ENCODE measurements at places on chromosomes 4 and X.

DNA sequence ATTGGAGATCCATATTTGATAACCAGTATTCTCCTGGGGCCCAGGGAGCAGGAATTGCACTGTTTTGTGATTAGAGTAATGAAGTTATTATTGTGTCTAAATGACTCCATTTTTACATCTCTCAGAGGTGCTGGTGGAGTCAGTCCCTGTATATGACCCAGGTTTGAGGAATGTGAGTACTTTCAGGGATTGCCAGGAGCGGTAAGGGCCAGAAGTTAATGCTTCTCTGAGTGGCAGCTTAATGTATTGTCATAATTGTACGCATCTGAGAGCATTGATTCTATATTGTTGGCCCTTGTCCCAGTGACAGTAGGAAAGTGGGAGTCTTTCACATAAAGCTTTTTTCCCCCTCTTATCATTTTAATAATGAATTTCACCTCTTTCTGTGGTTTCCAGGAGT, 146.2 kb downstream of the GATB start:
- no peak for DNase-seq

DNA sequence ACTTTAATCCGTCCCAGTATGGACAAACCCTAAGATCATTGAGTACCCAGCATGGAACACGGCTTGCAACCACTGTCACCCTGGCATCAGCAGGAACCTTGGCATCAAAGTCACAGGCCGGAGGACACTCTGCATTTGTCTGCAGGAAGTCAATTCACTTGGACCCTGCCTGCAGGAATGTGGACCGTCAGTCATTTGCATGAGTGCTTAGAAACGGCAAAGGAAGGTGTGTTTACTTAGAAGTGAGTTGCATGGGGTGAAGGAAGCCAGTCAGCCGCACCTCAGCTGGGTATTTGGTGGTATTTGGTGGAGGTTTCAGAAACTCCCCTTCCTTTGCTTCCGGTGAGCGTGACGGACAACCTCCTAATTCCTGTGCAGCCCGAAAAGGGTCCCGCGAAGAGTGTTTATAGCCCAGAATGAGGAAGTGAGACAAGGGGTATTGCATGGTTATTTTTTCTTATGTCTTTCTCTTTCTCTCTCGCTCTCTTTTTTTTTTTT, 15.5 kb downstream of the P2RY8 start:
- DNase-seq: peak; percentile 67

DNA sequence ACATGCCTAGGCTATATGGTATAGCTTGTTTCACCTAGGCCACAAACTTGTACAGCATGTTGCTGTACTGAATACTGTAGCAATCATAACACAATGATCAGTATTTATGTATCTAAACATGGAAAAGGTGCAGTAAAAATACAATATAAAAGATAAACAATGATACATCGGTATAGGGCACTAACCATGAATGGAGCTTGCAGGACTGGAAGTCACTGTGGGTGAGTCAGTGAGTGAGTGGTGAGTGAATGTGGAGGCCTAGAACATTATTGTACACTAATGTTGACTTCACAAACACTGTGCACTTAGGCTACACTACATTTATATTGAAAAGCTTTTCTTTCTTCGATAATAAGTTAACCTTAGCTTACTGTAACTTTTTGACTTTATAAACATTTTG, 45.6 kb upstream of the ANK2 start:
- DNase-seq: no peak

GRCh38 chrX:134513091-134513490, 53.1 kb downstream of the HPRT1 start:
- no peak for DNase-seq

DNA sequence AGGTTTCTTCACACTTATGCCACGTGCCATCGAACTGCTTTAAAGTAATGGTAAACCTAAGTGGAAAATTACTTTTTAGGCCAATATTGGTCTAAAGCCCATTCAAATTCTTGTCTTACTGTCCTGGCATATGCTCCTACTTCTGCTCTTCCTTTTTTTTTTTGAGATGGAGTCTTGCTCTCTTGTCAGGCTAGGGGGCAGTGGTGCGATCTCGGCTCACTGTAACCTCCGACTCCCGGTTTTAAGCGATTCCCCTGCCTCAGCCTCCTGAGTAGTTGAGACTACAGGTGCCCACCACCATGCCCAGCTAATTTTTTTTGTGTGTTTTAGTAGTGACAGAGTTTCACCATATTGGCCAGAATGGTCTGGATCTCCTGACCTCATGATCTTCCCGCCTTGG, 129.0 kb upstream of the TECRL start:
- no peak for DNase-seq

DNA sequence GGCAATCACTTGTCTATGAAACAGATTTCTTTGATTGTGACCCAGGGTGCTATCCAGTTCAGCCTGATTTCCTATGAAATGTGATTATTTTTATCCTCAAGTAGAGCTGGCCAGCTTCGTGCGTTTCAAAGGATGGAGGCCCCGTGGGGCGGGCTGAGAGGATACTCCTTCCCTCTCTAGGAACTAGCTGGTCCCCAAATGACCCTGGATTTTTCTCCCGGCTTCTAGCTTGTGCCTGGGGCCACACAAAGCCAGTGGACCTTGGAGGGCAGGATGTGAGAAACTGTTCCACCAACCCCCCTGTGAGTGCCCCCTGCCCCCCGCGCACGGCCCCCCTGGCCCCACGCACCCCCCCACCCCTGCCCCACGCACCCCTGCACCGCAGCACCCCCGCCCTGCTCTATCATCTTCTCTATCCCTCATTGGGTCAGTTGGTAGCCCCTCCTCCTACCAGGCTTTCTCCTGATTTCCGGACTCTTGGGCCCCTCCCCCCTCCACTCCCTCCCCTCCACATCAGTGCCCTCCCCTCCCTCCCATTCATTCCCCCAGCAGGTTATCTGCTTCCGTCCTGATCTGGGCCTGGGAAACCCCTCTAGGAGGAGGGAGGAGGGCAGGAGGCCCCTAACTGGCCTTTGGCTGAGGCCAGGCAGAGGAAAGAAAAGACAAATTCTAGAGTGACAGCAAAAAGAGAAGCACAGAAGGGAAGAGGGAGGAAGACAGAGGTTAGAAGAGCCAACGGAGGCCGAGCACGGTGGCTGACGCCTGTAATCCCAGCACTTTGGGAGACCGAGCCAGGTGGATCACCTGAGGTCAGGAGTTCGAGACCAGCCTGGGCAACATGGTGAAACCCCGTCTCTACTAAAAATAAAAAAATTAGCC, 3.3 kb downstream of the XPNPEP2 start:
- DNase-seq: no peak

DNA sequence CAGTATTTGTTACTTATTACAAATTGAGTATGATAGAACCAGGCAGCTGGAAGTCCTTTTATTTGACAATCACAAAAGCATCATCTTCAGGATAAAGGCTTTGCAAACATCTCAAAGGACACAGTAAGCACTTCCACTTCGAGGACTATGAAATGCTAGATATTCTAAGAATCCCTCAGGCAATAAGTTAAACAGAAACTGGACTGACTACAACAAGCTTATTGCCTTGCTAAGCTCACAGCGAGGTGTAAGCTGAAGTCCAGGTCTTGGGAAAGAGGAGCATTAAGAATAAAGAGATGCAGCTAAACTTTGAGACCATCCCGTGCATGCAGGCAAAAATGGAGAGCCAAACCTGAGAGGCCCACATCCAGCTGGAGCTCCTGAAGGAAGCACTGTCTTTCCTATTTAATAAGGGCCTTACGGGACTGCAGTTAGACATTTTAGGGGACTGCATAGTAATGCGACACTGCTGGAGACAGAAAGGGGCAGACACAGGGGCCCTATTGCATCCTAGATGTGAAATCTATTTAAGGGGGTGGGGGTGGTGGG, 38.7 kb downstream of the DCHS2 start:
- no peak for DNase-seq

Measured in CD4-positive, alpha-beta T cell treated with Interleukin-17A for 4 hours (primary cell).